Upper lobe of left lung (tissue), 6 donors: ENCODE measurements at places on chromosomes 4 and X.

DNA sequence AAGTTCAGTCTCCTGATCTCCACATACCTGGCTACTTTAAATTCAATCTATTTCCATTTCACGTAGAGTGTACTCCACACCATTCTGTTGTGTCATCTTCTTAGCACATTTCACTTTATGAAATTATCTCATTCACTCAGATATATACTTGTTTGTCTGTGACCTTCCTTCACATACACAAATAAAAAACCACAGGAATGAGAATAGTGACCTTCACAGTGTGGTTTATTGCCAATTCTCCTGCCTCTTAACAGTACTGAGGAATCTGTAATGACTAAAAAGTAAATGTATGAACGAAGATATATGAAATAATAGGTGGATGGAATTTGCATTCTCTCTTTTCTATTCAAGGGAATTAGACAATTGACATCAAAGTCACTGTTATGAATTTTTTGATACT is 183.9 kb upstream of the PCDH7 start:
- DNase-seq = no peak

DNA sequence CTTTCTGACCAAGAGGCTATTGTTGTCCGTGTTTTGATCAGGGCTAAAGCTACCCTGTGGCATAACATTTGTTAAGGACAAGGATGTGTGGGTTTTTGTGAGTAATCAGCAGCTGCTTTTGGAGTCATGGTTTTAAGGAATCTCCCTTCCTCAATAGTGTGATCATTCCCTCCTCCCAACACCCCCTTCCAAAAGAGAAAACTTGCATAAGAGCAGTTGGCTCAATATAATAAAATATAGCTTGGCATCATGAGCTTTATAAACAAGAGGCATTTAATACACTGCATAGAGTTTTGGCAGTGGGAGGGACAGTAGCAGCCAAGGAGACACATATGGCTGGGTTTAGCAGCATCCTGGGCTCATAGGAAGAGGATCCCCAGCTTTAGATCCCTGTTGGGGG is 84.7 kb downstream of the NHS start:
- DNase-seq = no peak

- DNase-seq = no peak
Observed at GRCh38 chr4:155478336-155478835, 101.6 kb upstream of the MAP9 start.

GRCh38 chr4:168800926-168801325 is 209.1 kb downstream of the CBR4 start:
- DNase-seq = no peak

DNA sequence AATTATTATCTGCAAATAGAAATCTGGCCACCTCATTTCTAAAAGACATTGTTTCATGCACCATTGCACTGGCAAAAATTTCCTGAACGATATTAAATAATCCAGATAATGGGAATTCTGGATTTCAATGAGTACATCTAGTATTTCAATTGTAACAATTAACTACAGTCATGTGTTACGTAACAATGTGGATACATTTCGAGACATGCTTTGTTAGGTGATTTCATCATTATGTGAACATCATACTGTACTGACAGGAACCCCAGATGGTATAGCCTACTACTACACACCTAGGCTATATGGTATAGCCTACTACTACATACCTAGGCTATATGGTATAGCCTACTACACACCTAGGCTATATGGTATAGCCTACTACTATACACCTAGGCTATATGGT is 14.8 kb downstream of the LAMTOR3 start:
- DNase-seq = no peak

DNA sequence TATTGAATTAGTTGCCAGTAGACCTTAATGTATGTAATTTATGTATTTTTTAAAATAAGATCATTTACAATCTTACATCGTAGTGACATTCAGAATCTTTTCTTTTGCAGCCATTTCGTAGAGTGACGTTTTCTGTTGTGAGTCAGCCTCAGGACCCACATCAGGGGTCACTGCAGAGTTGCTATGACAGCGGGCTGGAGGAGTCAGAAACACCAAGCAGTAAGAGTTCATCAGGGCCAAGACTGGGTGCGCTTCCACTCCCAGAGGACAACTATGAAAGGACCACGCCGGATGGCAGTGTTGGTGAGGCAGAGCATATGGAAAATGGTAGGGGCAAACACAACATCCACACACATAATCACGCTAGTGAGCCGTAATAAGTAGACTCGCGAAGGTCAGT is 199.9 kb downstream of the PCDH7 start:
- no peak for DNase-seq

- no peak for DNase-seq
Observed at GRCh38 chr4:105198541-105198940, 51.9 kb downstream of the TET2 start.

- no peak for DNase-seq
Observed at GRCh38 chr4:138775489-138775888, 240.1 kb upstream of the NOCT start.

GRCh38 chrX:19752043-19752442 is 135.4 kb downstream of the SH3KBP1 start:
- no peak for DNase-seq

- DNase-seq = no peak
Observed at GRCh38 chrX:28628120-28628519, 40.9 kb downstream of the IL1RAPL1 start.

- no peak for DNase-seq
Observed at GRCh38 chr4:78937837-78938236, 1.4 kb downstream of the PAQR3 start.

DNA sequence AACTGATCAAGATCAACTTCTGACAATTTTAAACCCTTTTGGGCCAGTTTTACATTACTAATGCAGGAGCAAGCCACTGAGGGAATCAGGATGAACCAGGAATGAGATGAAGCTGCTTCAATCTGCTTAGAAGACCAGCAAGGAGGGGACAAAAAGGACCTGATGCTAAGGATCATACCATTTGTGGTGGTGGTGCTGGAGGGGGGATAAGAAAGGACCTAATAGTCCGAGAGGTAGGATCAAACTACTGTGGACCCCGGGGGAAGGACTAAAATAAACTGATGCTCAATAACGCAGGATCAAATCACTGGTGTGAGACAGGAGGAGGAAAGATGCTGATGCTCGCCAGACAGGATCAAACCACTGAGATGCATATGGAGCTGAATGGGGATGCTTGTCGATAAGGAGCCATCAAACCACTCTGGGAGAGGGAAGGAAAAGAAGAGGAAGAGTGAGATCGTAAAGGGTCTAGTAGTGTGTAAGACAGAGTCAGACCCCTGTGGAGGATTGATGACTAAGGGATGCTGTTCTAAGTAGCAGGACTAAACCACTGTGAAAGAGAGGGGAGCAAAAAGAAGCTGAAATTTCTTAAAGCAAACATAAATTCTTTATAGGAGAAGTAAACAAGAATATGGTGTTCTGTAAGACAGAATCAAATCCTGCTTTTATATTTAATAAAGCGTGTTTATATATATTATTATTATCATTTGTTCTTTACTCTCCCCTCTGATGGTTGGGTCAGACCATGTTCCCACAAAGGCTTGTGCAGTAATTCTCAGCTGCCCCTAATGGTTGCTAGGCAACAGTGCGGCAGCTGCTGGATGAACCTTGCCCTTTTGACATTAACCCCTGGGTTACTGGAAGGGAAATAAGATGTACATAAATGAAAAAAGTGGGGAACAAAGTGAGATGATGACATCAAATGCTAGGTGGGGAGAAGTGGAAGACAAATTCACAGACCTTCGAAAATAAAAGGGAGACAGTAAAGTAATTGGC is 432.5 kb upstream of the FGF16 start:
- no peak for DNase-seq

DNA sequence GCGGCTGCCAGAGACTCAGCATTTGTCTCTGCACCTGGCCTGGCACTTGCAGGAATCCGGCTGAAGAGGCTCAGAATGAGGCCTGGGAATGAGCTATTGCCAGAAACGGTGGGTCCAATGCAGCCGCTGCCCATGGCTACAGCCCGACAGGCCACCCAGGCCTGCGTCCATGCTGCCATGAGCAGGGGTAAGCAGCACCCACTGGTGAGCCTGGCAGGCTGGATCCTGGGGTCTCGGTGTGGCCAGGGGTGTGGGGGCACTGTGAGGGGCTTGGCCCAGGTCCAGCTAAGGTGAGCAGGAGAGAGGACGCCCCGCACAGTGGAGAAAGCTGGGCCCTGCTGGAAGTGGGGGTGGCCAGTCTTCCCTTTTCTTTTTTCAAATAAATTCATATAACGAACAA is 60.3 kb upstream of the MXD4 start:
- DNase-seq = no peak

DNA sequence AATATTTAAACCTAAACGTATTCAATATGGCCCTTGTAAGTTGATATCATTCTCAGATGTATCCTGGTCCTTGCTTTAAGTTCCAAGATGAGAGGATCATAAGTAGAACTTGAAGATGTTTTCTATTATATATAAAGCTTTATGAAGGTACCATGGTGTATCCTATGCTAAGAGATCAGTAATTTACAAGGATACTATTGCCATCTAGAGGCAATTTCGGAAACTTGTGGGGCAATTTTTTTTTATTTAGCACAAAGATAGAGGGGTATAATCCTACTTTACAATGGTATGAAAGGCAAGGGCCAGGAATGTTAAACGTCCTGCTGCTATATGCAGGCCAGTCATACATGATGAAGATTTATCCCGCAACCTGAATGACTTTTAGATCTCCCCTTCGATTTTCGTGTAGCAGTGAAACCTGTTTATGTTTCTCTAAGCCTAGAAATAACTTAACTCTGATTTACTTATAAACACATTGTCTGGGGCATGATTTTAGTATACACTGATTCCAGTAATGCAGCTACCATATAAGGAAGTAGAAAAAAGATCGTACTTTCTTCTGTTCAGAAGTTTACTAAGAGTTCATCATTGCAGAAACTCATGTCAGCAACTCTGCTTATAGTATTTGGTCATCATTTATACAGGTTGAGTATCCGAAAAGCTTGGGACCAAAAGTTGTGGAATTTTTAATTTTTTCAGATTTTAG is 2.6 kb downstream of the SLC25A31 start:
- DNase-seq = no peak

DNA sequence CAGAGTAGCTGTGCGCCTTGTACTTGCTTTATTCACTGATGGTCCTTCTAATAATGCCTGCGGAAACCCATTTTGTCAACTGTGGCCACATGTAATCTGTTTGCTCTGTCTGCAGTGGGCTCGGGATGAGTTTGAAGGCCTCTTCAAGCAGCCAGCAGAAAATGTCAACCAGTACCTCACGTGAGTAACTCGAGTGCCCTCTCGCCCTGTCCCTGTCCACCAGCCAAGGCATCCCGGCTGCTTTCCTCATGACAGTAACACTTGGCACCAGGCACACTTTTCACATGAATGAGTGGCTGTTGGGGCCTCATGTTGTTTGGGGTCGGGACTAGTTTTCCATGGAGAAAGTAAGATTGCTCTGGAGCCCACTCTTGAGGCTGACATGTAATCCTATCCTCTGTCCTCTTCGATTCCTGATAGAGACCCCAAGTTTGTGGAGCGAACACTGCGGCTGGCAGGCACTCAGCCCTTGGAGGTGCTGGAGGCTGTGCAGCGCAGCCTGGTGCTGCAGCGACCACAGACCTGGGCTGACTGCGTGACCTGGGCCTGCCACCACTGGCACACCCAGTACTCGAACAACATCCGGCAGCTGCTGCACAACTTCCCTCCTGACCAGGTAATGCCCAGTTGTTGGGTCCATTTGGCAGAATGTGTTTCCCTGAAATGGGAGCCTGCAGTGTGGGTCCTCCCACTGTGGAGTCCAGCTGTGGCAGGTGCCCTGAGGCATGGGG is 8.8 kb upstream of the CDK16 start:
- DNase-seq = no peak

GRCh38 chrX:39875834-39876628 is 221.7 kb downstream of the BCOR start:
- DNase-seq = no peak

DNA sequence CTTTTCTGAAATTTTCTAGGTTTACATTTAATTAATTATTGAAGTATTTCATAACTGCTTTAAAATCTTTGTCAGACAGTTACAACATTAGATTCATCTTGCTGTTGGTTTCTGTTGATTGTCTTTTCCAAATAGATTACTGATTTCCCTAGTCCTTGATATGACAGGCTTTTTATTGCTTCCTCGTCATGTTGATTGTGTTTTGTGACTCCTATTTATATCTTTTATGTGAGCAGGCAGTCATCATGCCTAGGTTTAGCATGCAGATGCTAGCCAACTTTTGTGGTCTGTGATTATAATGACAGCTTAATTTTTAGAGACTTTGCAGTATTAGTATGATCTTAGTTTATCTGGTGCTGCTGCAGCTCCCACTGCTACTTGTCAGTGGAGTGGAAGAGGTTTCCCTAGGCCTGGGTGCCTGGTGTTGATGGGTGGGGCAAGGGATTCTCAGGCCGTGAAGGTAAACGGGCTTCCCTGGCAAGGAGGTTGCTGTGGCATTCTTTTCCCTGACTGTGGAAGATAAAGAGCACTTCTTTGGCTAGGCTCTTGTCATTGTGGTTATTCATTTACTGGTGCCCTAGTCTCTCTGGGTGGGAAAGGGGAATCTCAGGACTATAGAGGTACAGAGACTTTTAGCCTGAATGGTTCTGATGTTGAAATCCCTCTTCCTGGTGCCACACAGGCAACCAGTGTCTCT is 65.7 kb downstream of the SERPINA7 start:
- no peak for DNase-seq

GRCh38 chr4:138561906-138562305 is 319.8 kb upstream of the SLC7A11 start:
- peak; percentile 56 for DNase-seq

- no peak for DNase-seq
Observed at GRCh38 chrX:8841911-8842310, 40.7 kb upstream of the FAM9A start.

DNA sequence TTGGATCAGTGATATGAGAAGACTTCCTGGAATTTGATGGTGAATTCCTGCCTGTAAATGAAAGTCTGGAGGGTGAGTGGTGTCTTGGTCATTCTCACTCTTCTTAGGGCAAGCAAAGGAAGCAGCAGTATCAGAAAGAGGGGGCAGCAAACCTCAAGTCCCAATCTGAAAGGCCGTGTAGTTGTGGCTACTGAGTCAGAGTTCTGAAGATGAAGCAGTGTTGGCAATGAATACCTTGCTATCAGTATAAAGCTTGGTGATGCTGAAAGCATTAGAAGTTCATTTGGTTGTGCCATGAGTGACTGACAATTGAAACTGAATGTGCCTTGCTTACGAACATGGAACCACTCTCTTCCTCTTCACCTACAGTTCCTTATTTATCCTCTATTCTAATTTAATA is 35.0 kb upstream of the GLRA3 start:
- DNase-seq = no peak

DNA sequence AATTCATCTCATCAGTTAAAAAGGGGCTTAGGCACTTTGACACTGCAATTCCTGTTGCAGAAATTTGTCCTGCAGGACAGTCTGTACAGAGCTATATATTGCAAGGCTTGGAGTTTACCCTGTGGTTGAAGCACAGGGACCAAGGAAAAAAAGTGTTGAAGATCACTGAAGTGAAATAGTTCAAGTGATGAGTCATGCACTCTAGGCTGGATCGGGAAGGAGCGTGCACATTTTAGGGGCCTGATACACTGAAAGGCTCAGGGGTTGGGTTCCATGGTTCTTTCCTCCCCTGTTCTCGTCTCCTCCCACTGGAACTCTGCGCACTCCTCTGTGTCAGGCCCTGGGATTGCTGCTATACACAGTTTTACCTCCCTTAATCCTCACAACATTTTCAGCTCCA is 104.9 kb upstream of the ARMCX2 start:
- no peak for DNase-seq

- DNase-seq = no peak
Observed at GRCh38 chr4:157271166-157271869, 50.8 kb downstream of the GRIA2 start.

- peak; percentile 64 for DNase-seq
Observed at GRCh38 chrX:48540028-48540375, 488 bp downstream of the TBC1D25 start.
